ENCODE measurements at places on chromosomes 6 and 20.

GRCh38 chr6:16956361-16956760 lies 145.5 kb upstream of the STMND1 start:
- no peak for DNase-seq

- no peak for DNase-seq
Measured at GRCh38 chr6:163823577-163823976, 409.1 kb downstream of the QKI start.

GRCh38 chr6:122200440-122200839 lies 199.0 kb upstream of the HSF2 start:
- DNase-seq = no peak

- no peak for DNase-seq
Measured at GRCh38 chr6:26594730-26595632, 1.8 kb upstream of the ABT1 start.

DNA sequence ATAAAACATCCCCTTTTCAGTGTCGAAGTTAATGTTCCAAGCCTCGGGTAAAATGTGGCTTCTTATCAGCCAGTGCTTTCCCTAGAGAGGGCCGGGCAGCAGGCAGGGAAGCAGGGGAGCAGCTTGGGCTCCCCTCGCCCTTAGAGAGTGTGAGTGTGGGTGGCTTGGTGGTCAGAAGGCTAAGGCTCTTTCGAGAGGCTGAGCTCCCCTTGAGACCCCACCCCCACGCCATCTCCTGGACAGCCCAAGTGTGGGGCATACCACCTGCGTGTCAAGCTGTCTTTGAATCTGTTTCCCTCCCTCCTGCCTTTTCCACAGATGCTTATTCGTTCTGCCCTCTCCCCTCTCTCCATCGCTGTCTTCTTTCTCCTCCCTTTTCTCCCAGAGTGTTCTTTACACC lies 95.1 kb upstream of the FOXP4 start:
- DNase-seq = no peak
